Activated CD4-positive, alpha-beta T cell treated with anti-CD3 and anti-CD28 coated beads, Interleukin-2, amount 50 U/mL, for 24 hours (primary cell): ENCODE measurements at places on chromosomes 16 and 17.

- DNase-seq = no peak
These were observed 21.0 kb downstream of the SLC7A6OS start for GRCh38 chr16:68289621-68290329.

GRCh38 chr17:36643086-36643685 is 41.8 kb downstream of the MRM1 start:
- no peak for DNase-seq

- DNase-seq = no peak
These were observed 23.1 kb downstream of the B9D1 start for GRCh38 chr17:19339341-19339815.

DNA sequence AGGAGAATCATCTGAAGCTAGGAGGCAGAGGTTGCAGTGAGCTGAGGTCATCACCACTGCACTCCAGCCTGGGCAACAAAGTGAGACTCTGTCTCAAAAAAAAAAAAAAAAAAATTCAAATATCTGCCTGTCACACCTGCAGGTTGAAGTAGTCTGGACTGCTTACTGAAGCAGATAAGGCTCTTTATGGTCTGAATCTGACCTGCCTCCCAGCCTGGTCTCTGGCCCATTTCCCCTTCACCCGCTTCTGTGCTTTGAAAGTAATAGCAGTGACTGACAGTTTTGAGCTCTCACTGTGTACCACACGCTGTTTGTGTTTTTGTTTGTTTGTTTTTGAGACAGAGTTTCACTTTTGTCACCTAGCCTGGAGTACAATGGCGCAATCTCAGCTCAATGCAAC is 5.8 kb downstream of the SEZ6L2 start:
- no peak for DNase-seq

- DNase-seq = no peak
These were observed 23.4 kb upstream of the KRT24 start for GRCh38 chr17:40726919-40727318.

GRCh38 chr16:65545413-65545956 is 423.6 kb upstream of the CDH11 start:
- no peak for DNase-seq

DNA sequence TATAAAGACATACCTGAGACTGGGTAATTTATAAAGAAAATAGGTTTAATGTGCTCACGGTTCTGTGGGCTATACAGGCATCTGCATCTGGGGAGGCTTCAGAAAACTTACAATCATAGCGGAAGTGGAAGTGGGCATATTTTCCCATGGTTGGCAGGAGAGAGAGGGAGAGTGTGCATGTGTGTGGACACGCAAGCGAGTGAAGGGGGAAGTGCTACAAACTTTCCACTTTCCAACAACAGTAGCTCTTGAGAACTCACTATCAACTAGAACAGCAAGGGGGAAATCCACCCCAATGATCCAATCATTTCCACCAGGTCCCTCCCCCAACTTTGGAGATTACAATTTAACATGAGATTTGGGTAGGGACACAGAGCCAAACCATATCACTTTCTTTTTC is 11.1 kb downstream of the TAOK1 start:
- no peak for DNase-seq

GRCh38 chr17:78381601-78382232 is 3.3 kb downstream of the PGS1 start:
- no peak for DNase-seq

DNA sequence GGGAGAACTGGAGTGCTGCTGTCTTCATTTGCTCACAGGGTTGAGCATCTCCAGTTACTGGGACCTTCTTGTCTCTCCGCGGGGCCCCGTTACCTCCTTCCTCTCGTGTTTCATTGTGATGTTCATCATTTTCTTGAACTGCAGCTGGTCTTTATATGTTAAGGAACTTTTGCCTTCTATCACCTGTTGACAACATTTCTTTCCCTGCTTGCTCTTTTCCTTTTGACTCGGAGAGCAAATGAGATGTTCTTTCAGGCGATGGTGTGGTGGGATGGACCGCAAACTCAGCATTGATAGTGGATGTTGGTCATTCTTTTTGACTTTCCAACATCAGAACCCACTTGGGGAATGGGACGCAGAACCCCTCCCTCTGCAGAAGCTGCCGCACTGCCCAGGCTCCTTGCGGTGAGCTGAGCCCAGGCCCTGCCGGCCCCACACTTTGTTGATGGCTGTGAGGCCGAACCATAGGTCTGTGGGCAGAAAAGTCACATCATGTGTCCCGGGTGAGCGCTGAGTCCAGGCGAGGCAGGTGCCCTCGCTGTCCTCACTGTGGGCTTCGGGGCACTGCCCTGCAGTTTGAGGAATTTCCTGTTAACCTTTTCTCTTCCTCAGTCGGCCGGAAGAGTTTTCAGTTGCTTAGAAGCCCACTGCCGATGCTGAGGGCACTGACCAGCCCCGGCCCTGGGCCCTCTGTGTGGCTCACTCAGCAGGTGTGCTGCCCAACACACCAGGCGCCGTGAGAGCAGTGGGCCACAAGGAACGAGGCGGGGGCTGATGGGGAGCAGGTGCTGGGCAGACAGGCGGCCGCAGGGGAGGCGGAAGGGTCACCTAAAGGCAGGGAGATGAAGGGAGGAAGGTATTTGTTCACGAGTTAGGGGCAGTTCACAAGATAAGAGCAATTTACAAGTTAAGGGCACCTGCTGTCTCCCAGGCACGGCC is 7.4 kb downstream of the RPL13 start:
- DNase-seq = no peak

DNA sequence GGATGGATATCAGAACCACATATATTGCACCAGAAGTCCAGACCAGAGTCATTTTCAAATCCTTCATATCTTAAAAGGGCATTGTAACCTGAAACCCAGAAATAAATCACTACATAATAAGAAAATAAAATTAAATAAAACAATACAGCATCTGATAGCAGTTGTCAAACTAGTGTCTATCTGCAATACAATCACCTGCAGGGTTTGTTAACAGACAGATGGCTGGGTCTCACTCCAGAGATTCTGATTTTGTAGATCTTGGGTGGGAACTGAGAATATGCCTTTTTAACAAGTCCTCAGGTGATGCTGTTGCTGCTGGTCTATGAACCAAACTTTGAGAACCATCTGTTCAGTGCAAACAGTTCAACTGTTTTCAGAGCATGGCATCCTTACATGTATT is 37.6 kb downstream of the NME2 start:
- no peak for DNase-seq

GRCh38 chr16:66014221-66014620 is 352.3 kb upstream of the CDH5 start:
- no peak for DNase-seq

DNA sequence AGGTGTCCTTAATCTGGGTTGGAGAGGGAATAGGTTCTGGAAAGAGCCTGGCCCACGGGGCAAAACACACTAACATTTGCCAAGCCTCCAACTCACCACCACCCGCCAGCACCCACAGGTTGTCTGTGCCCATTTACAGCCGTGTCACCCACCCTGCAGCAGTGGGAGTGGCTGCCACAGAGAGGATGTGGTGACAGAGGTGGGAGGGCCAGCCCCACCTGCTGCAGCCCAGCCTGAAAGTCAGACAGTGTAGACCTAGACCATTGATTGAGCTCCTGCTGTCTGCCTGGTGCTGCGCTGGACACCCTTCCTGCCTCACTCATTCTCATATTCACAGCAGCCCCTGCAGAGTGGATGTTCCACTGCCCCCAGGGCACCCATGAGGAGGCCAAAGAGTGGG is 44.7 kb downstream of the IL21R start:
- no peak for DNase-seq

GRCh38 chr17:76781056-76781982 is 43.4 kb downstream of the MFSD11 start:
- DNase-seq = no peak

- no peak for DNase-seq
These were observed 82.5 kb downstream of the OR1D5 start for GRCh38 chr17:2980904-2981246.

- no peak for DNase-seq
These were observed 4.0 kb downstream of the UNC13D start for GRCh38 chr17:75839942-75840798.

DNA sequence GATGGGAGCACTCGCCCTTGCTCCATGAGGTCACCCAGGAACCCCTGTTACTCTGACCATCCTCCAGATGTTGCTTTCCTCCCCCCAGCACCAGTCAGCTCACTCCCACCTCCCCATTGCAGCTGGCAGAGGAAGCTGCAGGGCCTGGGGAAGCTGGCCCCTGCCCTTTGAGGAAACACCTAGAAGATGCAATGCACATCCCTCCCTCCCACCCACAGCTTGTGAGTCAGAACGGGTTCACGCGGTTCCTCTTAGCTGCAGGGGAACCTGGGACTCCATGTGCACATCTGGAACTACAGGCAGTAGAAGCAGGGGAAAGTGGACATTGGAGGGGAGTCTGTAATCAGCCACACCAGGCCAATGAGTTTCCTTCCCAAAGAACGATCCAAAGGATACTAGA is 96.9 kb downstream of the KATNIP start:
- no peak for DNase-seq

DNA sequence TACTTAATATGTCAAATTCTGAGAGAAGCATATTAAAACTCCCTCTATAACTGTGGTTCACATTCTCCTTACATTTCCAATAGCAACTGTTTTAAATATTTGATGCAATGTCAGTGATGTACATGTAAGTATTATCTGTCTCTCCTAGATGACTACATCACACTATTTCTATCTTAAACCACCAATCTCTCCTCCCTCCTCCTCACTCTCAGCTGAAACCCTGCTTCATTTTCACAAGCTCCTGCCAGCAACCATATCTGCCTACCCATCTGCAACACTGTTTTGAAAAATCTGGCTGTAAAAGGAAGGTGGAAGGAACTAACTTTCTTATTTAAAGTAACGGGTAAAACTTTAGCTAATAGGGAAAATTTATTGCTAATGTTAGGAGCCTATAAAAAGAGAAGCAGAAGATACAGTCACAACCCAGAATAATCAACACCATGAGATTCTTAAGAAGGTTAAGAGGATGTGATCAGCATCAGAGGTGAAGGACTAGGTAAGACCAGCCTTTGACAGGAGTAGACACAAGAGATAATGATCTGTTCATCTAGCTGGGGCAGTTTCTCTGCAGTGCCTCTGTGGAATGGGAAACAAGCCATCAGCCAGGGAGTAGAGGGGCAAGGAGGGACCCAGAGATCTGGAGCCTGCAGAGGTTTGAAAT is 31.0 kb downstream of the MYH10 start:
- no peak for DNase-seq

- no peak for DNase-seq
These were observed 10.2 kb upstream of the UBE2I start for GRCh38 chr16:1299012-1299867.

DNA sequence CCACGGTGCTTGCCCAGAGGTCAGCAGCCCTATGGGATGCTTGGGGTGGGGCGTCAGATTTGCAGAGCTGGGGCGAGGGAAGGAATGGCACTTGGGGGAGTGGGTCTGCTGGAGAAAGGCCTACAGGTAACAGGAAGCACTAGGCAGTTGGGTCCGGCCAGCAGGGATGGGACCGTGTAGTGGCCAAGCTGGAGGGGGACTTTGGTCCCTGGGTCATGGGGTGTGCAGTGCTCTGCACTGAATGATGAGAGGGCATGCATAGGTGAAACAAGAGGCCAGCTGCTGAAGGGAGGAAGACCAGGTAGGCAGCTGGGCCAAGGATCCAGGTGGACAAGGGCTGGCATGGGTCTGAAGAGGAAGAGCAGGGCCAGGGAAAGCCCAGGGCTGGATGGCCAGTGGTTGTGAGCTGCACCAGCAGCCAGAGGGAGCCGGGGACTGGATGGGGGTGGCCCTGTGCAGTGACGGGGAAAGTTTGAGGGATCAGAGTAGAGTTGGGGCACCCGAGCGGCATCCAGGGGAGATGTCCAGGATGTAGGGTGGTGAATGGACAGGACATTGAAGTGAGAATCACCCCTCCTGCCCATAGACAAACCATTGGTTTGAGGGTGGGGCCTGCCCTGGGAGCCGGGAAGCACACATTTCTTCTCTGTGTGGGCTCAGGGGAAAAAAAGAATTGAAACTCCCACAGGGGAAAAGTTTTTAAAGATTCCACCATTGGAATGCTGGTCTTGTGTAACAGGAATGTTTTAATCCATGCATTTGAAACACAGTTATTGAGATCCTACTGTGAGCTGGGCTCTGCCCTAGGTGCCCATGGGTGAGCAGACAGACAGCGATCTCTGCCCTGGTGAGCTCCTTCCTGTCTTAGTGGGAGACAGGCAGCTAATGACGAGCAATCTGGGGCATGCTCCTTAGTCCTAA is 25.1 kb downstream of the RAI1 start:
- DNase-seq = no peak

DNA sequence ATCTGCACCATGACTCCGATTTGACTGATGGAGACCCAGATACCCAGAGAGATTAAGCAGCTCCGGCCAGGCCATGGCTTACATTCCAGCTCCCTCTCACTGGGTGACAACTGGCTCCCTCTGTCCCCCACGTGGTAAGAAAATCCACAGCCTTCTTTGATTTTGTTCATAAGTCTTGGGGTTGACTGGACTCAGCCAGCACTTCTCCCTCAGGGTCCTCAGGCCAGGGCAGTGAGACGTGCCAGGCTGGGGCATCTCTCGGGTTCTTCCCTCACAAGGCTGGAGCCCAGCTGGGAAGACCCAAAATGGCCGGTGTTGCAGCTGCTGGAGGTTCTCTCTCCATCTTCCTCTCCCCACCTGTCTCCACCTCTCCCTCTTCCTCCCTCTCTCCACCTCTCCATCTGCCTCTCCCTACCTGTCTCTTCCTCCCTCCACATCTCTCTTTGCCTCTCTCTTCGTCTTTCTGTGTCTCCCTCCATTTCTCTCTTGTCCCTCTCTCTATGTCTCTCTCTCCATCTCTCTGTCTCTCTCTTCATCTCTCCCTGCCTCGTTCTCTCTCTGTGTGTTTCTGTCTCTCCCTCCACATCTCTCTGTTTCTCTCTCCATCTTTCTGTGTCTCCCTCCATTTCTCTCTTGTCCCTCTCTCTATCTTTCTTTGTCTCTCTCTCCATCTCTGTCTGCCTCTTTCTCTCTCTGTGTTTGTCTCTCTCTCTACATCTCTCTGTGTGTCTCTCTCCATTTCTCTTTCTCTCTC is 105.3 kb downstream of the FOXL1 start:
- DNase-seq = no peak

- DNase-seq = no peak
These were observed 8.6 kb upstream of the MYLK3 start for GRCh38 chr16:46756772-46757171.

GRCh38 chr16:69511651-69512050 is 54.1 kb upstream of the NFAT5 start:
- DNase-seq = no peak

DNA sequence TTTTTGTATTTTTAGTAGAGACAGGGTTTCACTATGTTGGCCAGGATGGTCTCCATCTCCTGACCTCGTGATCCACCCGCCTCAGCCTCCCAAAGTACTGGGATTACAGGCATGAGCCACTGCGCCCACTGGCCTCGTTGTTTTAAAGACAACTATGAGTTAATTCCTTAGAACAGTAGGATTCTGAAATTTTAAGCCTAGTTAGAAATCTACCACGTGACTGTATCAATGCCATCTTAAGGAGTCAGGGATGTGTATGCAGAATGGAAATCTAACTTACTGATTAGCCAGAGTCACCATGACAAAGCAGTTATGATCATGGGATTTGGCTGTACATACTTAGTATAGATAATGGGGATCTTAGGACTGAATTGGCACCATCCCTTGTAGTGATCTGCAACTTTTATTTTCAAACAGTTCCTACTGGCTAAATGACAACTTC is 2.8 kb downstream of the CEP20 start:
- no peak for DNase-seq
